Stimulated activated CD4-positive, alpha-beta T cell treated with anti-CD3 and anti-CD28 coated beads, Interleukin-2, amount 100 ng/mL, for 48 hours (primary cell): ENCODE measurements at places on chromosomes 3 and 15.

GRCh38 chr15:68598171-68599152, 19.7 kb downstream of the CORO2B start:
- DNase-seq = no peak

- no peak for DNase-seq
Measured at GRCh38 chr3:112619295-112619694, 21.6 kb downstream of the CCDC80 start.

DNA sequence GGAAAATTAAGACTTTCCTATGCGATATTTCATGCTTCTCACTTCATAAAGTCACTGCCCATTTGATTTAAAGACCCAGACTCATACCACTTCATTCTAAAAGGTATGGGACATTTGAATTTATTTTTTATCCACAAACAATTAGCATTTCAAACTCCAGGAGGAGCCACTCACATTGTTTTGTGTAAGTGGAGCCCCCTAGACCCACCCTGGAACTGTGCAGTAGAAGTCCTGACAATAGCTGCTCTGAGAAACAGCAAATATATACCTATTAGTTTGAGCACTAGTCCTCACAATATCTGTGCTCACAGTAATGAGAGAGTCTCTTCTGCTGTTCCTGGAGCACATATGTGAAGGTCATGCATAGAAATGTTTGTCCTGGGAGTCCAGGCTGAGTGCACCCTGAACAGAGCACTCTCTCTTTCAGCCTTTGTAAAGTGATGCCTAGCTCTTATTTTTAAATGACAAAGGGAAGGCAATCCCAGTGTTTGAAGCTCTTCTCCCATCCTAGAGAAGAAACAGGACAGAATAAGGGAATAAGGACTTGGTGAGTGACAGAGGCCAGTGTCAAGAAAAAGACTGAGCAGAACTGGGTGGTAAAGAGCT, 127.5 kb upstream of the STRIT1 start:
- DNase-seq = no peak

DNA sequence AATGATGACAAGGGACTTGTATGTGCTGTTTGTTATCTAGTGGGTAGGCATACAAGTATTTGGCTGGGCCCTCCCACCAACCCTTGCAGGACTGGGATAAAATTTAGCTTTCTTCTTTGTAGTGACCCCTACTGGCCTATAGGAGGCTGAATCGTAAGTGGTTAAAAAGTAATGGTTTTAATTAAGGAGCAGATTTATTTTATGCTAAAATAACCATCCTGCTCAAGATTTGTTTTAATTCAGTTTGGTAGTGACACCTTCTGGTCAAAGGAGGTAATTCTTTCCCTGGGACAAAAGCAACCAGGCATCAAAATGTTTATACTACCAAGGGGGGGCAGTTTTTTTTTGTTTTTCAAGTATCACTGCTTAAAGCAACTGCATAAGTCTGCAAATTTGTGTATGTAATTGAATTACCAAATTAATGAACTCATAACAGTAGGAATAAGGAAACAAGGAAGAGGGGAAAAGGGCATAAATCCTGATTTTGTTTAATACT, 70.7 kb downstream of the TOP2B start:
- no peak for DNase-seq

DNA sequence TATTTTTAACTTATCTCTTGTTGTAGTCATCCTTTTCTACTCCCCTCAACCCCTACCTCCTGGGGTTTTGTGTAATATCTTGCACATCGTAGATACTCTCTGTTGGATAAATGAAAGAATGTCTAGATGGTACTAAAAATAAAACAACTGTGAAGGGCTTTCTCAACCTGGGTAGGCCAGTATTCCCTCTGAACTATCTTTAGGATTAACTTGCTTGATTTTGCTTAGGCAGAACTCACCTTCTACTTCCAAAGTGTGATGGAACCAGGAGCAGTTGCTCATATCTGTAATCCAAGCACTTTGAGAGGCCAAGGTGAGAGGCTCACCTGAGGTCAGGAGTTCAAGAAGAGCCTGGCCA, 32.8 kb upstream of the TIPARP start:
- DNase-seq = no peak

GRCh38 chr3:111246967-111247760, 175.5 kb downstream of the NECTIN3 start:
- no peak for DNase-seq

DNA sequence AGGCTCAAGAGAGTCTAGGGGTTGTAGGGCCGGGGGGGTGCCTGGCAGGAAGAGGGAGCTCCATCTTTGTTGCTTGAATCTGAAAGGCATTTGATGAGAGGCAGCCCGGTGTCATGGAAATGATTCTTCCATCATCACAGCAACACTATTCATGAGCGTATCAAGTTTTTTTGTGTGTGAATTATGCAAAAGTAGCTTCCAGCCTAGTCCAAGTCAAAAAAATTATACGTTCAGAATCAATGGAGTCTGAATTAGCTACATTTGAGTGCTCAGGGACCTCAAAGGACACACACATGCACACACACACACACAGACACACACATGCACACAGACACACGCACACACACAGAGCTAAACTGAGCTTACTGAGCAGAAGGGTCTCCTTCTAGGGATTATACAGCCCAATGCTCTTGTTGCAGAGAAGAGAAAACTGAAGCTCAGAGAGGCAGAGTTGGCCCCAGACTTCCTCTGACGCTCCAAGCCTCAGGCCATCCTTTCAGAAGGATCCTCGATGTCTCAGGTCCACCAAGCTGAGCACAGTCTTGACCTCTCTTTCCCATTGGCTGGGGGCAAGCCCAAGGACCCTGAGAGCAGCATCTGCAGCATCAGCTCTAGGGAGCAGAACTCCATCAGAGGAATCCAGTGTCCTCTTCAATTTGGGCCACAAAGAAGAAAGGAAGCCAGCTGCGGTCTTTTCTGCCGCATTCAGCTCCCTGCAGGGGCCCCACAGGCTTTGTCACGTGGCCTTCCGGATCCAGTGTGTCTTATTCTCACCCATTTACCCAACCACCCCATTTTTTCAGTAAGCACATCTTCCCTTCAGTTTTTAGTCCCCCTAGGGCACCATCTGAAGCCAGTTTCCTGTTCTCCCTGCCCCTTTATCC, 228.0 kb downstream of the UACA start:
- no peak for DNase-seq
